ENCODE measurements at places on chromosomes 11 and 22. TPM values are rescaled to one million over a fixed set of nuclear protein-coding genes. Genes with fewer than 3 reads are reported as not detected.

Gene KCNJ11
- not detected for total RNA-seq

Gene MAPK8IP1
- total RNA-seq: 6.5 TPM

Gene ARHGAP1
- total RNA-seq: 40.6 TPM

Gene ISX
- total RNA-seq: not detected

Gene RAB6A
- total RNA-seq: 127 TPM

Gene OVCH2
- not detected for total RNA-seq

Gene FUT4
- 4.8 TPM for total RNA-seq

Gene IGLL5
- total RNA-seq: not detected

Gene MMP3
- 0.06 TPM for total RNA-seq

Gene GRK3
- 0.66 TPM for total RNA-seq

Gene MYBPC3
- not detected for total RNA-seq

Gene FIBIN
- total RNA-seq: 56.8 TPM

Gene CALCB
- not detected for total RNA-seq

Gene GAB4
- not detected for total RNA-seq

Gene SLC22A6
- not detected for total RNA-seq

Gene PKP3
- total RNA-seq: 1.3 TPM

Gene SIK2
- 6.6 TPM for total RNA-seq

Gene MYH9
- total RNA-seq: 873 TPM

Gene CCDC87
- 0.44 TPM for total RNA-seq

Gene CNTF
- total RNA-seq: 0.92 TPM

Gene ARHGAP8
- total RNA-seq: not detected

Gene SCARF2
- 22.6 TPM for total RNA-seq

Gene OR52A1
- total RNA-seq: not detected

Gene MIOX
- total RNA-seq: not detected
